ENCODE measurements at places on chromosomes 2 and 18.

- no peak for DNase-seq
Observed at GRCh38 chr2:65044097-65044735, 12.0 kb upstream of the CEP68 start.

- DNase-seq, result no peak
Observed at GRCh38 chr18:70181725-70182124, 23.8 kb downstream of the RTTN start.

- DNase-seq, result no peak
Observed at GRCh38 chr2:171180229-171180930, 19.7 kb upstream of the TLK1 start.

DNA sequence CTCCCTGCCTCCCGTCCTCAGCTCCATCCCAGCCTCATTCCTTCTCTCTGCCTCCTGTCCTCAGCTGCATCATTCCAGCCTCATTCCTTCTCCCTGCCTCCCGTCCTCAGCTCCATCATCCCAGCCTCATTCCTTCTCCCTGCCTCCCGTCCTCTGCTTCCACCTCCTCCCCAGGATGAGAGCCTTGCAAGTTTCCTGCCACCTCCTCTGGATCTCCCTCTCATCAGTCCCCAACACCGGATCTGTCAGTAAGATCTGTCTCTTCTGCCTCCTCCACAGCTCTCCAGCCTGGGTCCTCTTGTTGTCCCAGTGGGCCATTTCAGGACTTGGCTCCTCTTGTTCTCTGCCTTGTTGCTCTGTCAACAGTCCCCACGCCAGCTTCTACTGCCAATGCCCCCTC is 130.9 kb downstream of the NDUFA10 start:
- no peak for DNase-seq

DNA sequence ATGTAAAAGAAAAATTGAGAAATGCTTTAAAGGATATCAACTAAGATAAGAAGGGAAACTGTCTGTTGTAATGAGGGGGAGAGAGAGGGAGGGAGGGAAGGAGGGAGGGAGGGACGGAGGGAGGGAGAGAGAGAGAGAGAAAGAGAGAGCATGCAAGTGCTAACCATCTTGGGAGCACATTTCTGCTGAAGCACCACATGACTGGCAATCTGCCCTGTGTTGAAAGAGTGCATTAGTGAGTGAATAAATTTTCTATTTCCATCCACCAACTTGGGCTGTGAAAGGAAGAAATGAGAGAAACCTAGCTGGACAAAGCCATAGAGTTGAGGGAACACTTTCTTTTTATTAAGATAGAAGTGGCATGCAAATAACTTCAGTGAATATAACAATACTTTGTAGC is 110.7 kb downstream of the TMX3 start:
- DNase-seq, result no peak

DNA sequence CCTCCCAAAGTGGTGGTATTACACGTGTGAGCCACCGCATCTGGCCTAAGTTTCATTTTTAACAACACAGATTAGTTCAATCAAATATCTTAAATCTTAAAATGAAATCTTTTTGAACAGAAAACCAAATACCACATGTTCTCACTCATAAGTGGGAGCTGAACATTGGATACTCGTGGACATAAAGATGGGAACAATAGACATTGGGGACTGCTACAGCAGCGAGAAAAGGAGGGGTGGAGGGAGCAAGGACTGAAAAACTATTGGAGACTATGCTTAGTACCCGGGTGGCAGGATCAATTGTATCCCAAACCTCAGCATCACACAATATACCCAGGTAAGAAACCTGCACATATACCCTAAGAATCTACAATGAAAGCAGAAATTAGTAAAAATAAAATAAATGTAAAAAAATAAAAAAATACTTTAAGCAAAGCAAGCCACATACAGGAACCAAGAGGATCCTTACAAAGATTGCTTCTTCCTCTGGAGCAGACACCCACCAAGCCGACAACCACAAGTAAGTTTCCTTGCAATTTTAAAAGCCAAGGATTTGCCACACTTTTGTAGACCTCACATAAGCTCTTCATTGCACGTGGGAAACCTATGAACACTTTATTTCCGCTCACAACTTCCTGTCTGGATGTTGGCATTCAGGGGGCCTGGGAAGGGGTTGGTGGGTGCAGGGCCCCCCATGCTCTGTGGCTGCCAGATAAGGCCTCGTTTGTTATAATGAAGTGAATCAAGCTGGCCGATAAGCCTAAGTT is 147.9 kb downstream of the MYCN start:
- no peak for DNase-seq

DNA sequence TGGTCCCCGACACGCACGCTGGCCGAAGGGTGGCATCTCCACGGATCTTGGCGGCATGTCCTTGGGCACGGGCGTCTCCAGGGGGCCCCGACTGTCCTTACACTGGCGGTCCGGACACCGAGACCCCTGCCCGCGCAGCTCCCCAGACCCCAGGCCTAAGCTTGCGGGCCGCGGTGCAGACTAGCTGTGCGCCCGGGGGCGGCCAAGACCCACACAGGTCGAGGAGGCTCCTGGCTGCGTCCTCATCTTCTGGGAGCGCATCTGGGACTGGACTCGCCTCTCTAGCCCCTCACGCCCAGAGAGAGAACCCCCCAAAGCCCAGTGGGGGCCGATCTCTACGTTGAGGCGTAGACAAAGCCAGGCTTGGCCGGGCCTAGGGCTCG is 475 bp upstream of the TWIST2 start:
- DNase-seq, result no peak

DNA sequence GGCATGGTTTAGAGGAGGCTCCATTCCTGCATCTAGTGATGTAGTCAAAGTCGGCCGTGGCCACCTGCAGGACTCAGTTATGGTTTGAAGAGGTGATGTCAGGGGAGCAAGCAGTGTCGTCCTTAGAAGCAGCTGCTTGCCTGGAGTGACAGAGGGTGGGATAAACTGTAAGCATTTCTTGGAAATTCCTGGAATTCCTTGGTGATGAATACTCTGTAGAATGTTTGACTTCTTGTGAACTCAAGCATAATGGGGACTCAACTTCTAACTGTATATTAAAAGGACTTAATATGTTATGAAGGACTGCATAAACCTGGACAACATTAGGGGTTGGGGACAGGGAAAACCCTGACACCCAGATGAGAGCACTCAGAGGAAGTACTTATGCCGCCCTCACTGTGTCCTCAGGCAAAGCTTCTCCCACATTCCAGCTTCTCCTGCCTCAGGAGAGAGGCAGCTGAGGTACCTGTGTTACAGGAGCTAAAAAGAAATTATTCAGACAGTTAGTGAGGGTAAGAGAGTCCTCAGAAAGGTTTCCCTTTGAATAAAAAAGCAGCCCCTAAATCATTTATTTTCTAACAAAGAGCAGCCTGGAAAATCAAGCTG is 459.9 kb upstream of the CELF4 start:
- DNase-seq, result no peak

- no peak for DNase-seq
Observed at GRCh38 chr18:9951022-9951859, 37.4 kb downstream of the VAPA start.

DNA sequence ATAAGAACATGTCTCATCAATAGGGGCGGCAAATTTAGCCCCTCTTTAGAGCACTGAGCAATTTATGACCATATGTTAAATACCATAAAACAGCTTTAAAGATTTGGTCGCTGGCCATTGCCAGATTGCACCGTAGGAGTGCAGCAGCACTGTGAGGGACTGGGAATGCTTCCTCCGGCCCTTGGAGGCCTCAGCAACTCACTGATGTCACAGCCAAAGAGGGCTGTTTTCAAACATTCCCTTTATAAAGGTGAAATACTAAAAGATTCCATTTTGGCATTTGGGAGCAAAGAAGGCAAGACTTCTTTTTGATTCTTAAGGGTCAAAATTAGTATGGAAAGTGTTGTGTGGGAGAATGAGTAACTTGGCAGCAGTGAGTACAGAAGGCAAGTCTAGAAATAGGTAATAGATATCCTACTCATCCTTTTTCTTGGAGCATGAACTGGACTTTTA is 63.7 kb downstream of the BABAM2 start:
- DNase-seq, result no peak
